ENCODE measurements at places on chromosomes 5 and 9. TPM values are rescaled to one million over a fixed set of nuclear protein-coding genes. Genes with fewer than 3 reads are reported as not detected.

DNA sequence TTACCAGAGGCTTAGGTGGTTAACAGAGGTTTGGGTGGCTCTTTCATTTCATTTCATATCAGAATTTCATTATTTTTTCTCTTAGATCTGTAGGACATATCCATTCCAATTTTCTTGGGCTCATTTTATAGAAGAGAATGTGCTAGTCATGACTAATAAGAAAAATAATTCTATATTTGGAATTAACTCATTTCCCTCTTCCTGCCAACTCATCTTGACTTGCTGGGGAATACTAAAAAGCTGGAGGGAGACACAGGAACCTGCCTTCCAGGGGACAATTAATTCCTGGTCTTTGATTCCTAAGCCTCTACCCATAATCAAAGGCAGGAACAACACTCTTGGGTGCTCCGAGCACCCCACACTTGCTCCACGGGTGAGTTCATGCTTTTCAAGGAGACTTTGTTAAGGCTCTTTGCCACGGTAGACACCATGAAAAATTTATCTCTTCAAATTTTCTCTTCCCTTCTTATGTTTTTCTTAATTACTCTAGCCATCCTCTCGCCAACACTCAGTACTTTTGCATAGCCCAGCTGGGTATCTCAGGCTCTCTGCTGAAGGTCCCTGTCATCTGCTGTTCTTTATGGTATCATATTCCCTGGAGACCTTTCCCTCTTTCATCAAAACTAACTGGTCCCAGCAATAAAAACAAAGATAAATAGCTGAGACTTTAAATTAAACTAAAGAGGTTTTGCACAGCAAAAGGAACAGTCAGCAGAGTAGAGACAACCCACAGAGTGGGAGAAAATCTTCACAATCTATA, 273.9 kb downstream of the NPR3 start:
- no peak overlapping the region for H3K4me3 ChIP-seq
- no peak for DNase-seq
- no peaks in the 10 kb centered on the region for H3K4me1 ChIP-seq
- no peak overlapping the region for H3K27ac ChIP-seq
- H3K36me3 ChIP-seq, result no peaks in the 10 kb centered on the region
- H3K27me3 ChIP-seq, result no peaks in the 10 kb centered on the region

DNA sequence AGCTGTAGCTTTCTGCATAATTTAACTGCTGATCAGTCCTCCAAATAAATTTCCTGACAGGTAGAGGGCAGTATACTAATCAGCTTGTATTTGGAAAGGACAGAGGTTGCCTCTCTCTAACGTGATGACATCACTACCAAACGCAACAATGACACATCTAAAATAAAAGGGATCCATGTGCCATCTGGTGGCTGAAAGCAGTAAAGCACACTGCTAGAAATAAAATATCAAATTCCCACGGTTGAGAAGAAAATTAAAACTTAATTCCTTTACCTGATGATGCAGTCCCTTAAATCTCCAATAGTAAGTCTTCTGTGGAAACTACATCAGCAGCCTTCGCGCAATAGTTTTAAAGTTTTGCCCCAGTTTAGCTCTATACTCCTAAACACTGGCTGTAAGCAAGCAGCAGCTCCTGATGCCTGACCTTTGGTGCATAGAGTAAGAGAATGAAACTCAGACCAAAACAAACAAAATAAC, 54.5 kb downstream of the DIAPH1 start:
- H3K4me1 ChIP-seq, result peaks cover 35% of the 10 kb centered on the region
- H3K27ac ChIP-seq, result peak overlapping the region; percentile 94
- H3K36me3 ChIP-seq, result peaks cover 20% of the 10 kb centered on the region
- H3K27me3 ChIP-seq, result no peaks in the 10 kb centered on the region
- no peak overlapping the region for H3K4me3 ChIP-seq
- peak; percentile 48 for DNase-seq

ADGRD2 gene
- 1.6 TPM for total RNA-seq

CYSRT1 gene
- 2.9 TPM for total RNA-seq

ZDHHC21 gene
- total RNA-seq, result 7.3 TPM

DIRAS2 gene
- 0.34 TPM for total RNA-seq

- peaks cover 22% of the 10 kb centered on the region for H3K36me3 ChIP-seq
- no peak for DNase-seq
- H3K27me3 ChIP-seq, result no peaks in the 10 kb centered on the region
- no peak overlapping the region for H3K4me3 ChIP-seq
- H3K4me1 ChIP-seq, result no peaks in the 10 kb centered on the region
Observed at GRCh38 chr9:112699230-112699629, 18.7 kb downstream of the INIP start.

TUSC1 gene
- 6.0 TPM for total RNA-seq

- H3K27ac ChIP-seq, result no peak overlapping the region
- DNase-seq, result no peak
- H3K4me3 ChIP-seq, result no peak overlapping the region
- H3K36me3 ChIP-seq, result peaks cover 27% of the 10 kb centered on the region
- H3K27me3 ChIP-seq, result no peaks in the 10 kb centered on the region
Observed at GRCh38 chr9:35726931-35727330, 5.1 kb downstream of the TLN1 start.

DNA sequence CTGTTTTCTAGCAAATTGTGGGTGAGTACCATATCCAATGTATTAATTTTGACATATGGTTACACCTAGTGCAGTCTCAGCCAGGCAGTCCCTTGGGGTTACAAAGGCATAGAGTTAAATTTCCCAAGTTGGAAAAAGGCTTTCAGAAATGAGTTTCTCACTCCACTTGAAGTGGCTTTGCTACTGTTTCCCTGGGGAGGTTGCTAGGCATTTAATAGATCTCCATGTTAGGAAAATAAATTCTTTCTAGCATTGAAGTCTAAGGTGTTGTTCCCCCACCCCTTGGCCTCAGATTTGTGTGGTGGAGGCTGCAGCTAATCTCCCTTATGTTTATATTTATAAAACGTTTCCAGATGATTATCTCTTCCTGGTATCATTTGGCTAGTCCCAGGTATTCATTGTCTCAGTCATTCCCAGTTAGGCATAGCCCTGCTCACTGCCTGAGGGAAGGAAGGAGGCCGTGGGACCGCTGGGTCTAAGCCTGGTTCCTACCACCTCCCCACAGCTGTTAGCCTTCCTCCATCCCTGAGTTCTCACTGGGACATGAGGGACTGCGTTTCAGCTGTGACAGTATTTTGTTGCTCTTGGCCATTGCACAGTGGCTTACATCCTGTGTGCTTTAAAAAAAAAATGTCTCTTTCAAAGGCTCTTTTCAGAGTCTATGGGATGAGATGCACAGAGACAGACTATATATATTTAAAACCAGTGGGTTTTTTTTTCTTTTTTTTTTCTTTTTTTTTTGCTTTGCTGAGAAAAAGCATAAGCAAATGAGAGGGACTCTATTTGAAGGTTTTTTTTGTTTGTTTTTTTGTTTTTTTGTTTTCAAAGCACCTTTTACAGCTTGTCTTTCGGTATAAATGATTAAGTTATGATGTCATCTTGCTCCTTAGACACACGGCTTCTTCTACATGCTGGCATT, 121.5 kb downstream of the MAST4 start:
- H3K4me1 ChIP-seq, result peaks cover 21% of the 10 kb centered on the region
- H3K4me3 ChIP-seq, result no peak overlapping the region
- H3K27me3 ChIP-seq, result peaks cover 8% of the 10 kb centered on the region
- DNase-seq, result no peak
- no peak overlapping the region for H3K27ac ChIP-seq

GRCh38 chr5:149284501-149284900, 12.8 kb downstream of the AFAP1L1 start:
- H3K36me3 ChIP-seq, result no peaks in the 10 kb centered on the region
- DNase-seq, result no peak
- peaks cover 12% of the 10 kb centered on the region for H3K4me1 ChIP-seq

CDH6 gene
- total RNA-seq, result 1.1 TPM

- peaks cover 14% of the 10 kb centered on the region for H3K4me1 ChIP-seq
- no peaks in the 10 kb centered on the region for H3K36me3 ChIP-seq
- no peaks in the 10 kb centered on the region for H3K27me3 ChIP-seq
Observed at GRCh38 chr9:82153032-82153431, 164.5 kb downstream of the SPATA31D1 start.

DNA sequence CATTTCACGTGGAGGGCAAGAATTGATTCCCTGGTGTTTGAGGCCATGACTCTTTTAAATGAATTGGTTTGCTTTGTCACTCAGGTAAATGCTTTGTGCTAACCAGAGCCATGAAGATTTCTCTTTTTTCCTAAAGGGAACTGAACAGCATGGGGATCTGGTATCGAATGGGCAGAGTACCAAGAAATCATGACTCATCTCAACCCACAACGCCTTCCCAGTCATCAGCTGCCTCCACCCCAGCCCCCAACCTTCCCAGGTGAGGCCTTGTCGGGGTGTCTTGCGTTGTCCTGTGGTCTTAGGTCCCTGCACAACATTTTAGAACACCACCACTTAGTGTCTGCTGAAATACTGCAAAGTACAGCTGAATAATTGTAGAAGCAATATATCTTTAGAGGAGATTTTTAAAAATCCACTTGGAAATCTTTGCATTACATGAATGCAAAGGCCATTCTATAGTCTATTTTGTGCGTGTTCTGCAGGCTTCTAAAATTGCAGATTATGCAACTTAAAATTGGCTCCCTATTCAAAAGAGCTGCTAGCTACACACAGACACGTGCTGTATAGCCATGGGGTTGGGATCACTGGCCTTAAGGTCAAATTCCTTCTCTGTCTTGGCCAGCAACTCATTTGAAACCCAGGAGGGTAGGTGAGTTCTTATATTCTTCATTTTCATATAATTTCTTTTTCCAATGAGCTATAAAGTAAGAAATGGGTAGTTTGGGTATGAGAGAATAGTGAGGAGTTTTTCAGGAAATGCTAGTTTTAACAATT, 69.0 kb downstream of the MVB12B start:
- no peak overlapping the region for H3K4me3 ChIP-seq
- H3K4me1 ChIP-seq, result peaks cover 19% of the 10 kb centered on the region
- DNase-seq, result no peak
- no peaks in the 10 kb centered on the region for H3K27me3 ChIP-seq
- H3K27ac ChIP-seq, result no peak overlapping the region

- H3K27me3 ChIP-seq, result no peaks in the 10 kb centered on the region
- H3K4me3 ChIP-seq, result no peak overlapping the region
- peak; percentile 70 for DNase-seq
- H3K27ac ChIP-seq, result no peak overlapping the region
Observed at GRCh38 chr5:31317665-31318064, 124.2 kb downstream of the CDH6 start.

DNA sequence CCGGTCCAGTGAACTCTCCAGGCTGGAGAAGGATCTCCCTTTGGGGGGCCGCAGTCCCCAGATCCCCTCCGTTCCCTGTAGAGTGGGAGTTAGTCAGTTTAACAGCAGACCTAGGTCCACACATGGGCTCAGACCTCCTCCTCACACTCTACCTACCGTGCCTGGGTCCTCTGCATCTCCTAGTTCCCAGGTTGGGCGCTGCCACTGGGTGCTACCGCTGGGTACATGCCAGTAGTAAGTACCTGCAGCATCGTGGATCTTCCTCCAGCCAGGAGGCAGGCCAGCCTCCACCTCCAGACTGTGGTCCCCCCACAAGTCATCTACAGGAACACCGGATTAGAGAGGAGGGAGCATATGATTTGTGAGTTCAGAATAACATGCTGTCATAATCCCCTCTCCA, 802 bp downstream of the APBB3 start:
- H3K4me3 ChIP-seq, result peak overlapping the region; percentile 88
- no peak for DNase-seq
- H3K36me3 ChIP-seq, result peaks cover 20% of the 10 kb centered on the region
- peaks cover 19% of the 10 kb centered on the region for H3K4me1 ChIP-seq
- H3K27ac ChIP-seq, result no peak overlapping the region

- H3K27ac ChIP-seq, result no peak overlapping the region
- no peaks in the 10 kb centered on the region for H3K4me1 ChIP-seq
- H3K36me3 ChIP-seq, result no peaks in the 10 kb centered on the region
- peaks cover 39% of the 10 kb centered on the region for H3K27me3 ChIP-seq
- H3K4me3 ChIP-seq, result no peak overlapping the region
Observed at GRCh38 chr5:531749-532315, 7.6 kb upstream of the SLC9A3 start.

GRCh38 chr9:69898714-69899209, 78.1 kb downstream of the CFAP95 start:
- H3K27ac ChIP-seq, result no peak overlapping the region
- H3K4me3 ChIP-seq, result no peak overlapping the region
- peaks cover 9% of the 10 kb centered on the region for H3K4me1 ChIP-seq
- no peak for DNase-seq

GRCh38 chr5:60727033-60727679, 27.2 kb upstream of the DEPDC1B start:
- no peaks in the 10 kb centered on the region for H3K36me3 ChIP-seq
- H3K27me3 ChIP-seq, result peaks cover 3% of the 10 kb centered on the region
- H3K4me3 ChIP-seq, result no peak overlapping the region
- no peaks in the 10 kb centered on the region for H3K4me1 ChIP-seq
- no peak for DNase-seq
- H3K27ac ChIP-seq, result no peak overlapping the region

DNA sequence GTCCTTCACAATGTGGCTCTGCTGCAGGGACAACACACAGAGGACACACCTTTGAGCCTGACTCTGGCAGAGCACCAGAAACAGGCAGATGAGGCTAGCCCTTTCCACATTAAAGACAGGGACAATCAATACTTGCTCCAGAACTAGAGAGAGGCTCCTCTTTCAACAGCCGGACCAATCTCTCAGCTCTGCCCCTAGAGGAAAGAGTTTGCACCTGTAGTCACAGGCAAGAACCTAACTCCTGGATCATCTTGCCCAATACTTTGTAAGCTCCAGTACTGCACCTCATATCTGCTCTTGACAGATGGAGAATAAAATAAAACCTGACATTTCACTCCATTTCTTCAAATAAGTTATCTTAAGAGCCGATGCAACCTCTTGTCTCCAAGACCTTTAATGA, 52.1 kb downstream of the EPB41L4A start:
- no peaks in the 10 kb centered on the region for H3K27me3 ChIP-seq
- H3K4me1 ChIP-seq, result peaks cover 11% of the 10 kb centered on the region
- DNase-seq, result peak; percentile 33
- H3K27ac ChIP-seq, result no peak overlapping the region

SHOC1 gene
- total RNA-seq, result not detected

- H3K27ac ChIP-seq, result no peak overlapping the region
- no peak overlapping the region for H3K4me3 ChIP-seq
- no peaks in the 10 kb centered on the region for H3K36me3 ChIP-seq
- H3K4me1 ChIP-seq, result peaks cover 12% of the 10 kb centered on the region
- no peak for DNase-seq
Observed at GRCh38 chr9:73199448-73199847, 47.8 kb downstream of the ANXA1 start.

DNA sequence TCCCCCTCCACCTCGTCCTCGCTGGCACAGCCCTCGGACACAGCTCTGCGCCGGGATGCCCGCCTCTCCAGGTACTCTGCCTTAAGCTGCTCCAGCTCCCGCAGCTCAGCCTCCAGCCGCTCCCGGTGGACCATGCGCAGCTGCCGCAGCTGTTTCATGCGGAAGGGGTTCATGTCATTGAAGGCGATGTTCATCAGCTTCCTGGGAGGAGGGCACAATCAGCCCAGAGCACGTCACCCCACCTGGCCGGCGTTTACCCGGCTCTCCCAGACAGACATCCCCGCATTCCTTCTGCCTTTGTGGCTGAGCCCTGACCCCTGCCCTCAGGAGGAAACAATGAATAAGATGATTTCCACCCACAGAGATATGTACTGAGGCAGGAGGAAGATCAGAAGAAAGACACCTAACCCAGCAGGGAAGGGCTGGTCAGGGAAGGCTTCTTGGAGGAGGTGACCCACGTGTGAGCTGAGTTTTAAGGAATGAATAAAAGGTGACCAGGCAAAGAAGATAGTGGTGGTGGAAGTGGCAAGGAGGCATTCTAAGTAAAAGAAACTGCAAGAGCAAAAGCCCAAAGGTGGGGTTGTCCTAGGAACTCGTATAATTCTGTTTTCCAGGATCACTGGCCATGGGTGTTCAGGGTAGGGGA, 7.1 kb upstream of the CORO2A start:
- H3K4me3 ChIP-seq, result no peak overlapping the region
- no peaks in the 10 kb centered on the region for H3K27me3 ChIP-seq
- peak; percentile 22 for DNase-seq

All from WTC11 (cell line).